ENCODE measurements at places on chromosomes 16 and 17.

GRCh38 chr16:46891910-46892309, 7.7 kb downstream of the GPT2 start:
- no peak for DNase-seq

GRCh38 chr16:81861503-81861902, 82.4 kb downstream of the PLCG2 start:
- no peak for DNase-seq

GRCh38 chr17:69696650-69697049, 282.2 kb downstream of the MAP2K6 start:
- DNase-seq: no peak

- DNase-seq: peak; percentile 19
These were observed 13.2 kb downstream of the NOB1 start for GRCh38 chr16:69741519-69741918.

- DNase-seq: no peak
These were observed 728 bp upstream of the NMT1 start for GRCh38 chr17:45060382-45060796.

GRCh38 chr17:40101367-40102210, 1.2 kb upstream of the NR1D1 start:
- no peak for DNase-seq

GRCh38 chr17:38601539-38602351, 4.0 kb downstream of the SRCIN1 start:
- DNase-seq: peak; percentile 66

DNA sequence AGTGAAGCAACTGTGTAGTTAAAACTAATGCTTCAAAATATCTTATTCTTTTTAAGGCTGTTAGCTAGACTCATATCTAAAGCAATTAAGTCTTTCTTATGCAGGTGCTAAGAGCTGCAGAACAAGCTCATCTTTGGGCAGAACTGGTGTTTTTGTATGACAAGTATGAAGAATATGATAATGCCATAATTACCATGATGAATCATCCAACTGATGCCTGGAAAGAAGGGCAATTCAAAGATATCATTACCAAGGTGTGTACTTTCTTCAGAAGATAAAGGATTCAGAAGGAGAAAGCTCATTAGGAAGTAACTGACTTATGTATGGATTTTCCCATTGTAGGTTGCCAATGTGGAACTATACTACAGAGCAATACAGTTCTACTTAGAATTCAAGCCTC, 23.9 kb downstream of the PTRH2 start:
- no peak for DNase-seq

GRCh38 chr16:78505544-78506366, 406.3 kb downstream of the WWOX start:
- DNase-seq: peak; percentile 68

DNA sequence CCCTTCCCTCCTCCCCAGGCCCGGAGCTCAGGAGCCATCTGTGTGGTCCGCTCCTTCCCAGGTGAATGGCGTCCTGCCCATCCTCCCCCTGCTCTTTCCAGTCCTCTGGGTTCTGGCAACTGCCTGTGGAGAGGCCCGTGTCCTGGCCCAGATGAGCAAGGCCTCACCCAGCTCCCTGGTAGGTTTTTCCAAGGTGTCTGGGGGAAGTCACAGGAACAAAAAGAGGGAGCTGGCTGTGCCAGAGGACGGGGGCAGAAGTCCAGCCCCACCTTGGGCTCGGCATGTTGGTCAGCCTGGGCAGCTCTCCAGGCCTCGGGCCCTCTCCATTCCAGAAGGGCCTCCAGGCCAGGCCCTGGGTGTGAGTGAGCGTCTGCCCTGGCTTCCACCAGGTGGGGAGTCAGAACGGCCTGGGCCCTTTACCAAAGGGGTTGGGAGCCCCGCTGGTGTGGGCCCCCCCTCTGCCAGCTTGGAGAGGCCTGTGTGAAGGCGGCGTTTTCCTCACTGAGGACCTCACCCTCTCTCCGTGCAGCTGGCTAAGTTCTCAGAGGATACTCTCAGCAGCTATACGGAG, 25.1 kb downstream of the CASKIN2 start:
- no peak for DNase-seq

DNA sequence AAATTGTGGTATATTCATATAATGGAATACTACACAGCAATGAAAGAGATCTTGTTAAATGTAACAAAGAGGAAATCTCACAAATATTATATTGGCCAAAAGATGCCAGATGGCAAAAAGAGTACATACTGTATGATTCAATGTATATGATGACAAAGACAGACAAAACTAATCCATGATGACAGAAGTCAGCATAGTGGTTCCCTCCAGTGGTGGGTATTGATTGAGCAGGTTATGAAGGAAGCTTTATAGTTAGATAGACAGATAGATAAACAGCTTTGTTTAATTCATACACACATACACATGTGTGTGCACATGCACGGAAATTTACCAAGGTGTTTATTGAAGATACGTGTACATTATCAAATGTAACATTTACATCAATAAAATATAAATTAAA, 74.4 kb upstream of the SMIM36 start:
- DNase-seq: no peak

- no peak for DNase-seq
These were observed 41.9 kb upstream of the CHMP6 start for GRCh38 chr17:80949451-80950421.

DNA sequence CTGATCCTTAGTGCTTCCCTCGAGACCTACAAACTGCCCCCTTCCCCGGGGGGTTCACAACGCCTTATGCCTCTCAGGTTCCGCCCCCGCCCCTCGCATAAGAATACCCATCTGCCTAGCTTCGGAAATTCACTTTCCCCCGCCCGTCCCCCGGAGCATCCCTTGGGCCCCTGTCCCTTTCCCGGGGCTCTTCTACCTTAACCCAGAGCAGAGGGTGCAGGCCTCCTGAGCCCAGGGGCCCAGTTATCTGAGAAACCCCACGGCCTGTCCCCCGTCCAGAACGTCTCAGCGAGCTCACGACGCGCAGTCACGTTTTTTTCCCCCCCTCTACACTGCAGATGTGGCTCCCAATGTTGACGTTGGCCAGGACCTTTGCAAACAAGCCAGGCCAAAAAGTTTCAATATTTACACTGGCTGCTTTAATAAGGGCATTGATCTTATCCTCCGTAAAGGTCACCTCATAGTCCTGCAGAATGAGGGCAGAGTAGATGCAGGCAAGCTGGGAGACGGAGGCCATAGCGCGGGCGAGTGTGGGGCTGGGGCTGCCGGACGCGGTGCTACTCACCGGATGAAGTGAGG, 1.4 kb upstream of the NBR1 start:
- DNase-seq: no peak

DNA sequence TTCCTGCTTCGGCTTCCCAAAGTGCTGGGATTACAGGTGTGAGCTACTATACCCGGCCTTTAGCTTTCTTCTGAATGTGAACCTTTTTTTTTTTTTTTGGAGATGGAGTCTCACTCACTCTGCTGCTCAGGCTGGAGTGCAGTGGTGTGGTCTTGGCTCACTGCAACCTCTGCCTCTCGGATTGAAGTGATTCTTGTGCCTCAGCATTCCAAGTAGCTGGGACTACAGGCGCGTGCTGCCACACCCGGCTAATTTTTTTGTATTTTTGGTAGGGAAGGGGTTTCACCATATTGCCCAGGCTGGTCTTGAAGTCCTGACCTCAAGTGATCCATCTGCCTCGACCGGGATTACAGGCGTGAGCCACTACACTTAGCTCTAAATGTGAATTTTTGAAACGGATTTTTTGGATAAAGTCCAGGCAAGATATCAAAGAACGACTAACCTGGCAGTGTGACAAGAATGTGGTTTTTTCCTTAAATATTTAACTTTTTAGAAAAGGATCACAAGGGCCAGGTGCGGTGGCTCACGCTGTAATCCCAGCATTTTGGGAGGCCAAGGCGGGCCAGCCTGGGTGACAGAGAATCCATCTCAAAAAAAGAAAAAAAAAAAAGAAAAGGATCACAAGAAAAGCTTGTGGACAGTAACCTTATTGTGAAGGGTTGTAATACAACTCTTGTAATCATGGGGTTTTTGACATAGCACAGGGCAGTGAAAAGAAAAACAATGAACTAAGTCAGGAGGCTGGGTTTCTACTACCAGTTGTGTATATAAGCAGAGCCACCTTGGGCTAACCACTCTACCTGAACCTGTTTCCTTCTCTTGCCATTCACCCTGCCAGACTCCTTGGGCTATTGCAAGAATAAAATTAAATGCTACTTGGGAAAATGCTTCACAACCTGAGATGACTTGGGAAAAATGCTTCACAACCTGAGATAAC, 6.2 kb downstream of the BRCA1 start:
- no peak for DNase-seq

DNA sequence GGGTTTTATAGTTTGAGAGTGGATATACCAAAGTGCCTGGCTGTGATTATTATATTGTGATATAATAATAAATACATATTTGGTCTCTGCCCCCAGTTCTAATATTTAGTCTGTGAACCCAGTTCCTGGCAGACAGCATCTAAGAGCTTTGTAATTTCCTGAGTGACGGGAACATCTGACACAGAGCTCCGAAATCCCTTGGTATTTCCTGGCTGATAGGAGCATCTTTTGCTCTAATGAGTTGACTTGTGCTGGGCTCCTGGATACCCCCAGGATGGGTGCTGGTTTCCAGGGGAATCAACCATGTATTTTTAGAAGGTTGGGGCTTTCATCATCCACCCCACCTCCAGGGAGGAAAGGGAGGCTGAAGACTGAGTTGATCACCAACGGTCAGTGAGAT, 187.3 kb downstream of the CDH13 start:
- DNase-seq: no peak

GRCh38 chr16:59701963-59702930, 968.1 kb upstream of the GOT2 start:
- DNase-seq: no peak
